ENCODE measurements at places on chromosomes 5 and 9.
A peak's percentile ranks its signal among the peaks of the same experiment; 100 is the strongest.

DNA sequence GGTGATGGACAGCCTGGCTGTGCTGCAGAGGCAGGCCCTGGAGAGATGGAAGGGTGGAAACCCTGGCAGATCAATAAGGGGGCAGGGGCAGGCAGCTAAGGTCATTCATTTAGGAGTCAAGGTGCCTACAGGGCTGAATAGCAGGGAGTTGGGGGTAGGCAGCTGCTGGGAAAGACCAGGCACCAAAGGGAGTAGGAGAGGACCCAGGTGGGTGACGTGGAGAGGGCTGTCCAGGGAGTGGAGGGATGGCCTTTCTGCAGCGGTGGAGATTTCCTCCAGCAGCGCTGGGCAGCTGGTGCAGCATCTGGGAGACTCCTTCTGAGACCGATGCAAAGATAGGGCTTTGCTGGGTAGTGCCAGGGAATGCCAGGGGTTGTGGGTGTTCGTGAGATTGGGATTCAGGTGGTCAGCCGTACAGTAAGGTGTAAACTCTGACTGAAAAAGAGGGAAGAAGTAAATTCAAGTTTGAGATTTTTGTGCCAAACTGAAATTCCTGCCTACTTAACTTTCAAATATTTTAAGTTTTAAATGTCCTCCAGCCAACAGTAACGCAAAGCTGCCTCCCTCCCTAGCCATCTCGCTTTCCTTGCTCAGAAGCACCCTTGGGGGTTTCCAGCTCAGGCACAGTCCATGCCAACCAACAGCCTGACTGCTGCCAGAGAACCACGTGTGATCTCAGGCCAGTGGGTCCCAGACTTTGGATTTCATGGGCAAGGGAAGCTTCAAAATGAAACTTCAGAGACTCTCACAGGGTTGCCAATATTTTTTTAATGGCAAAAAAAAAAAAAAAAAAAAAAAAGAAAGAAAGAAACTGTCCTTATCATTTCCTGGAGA is 18.6 kb upstream of the ANGPTL2 start:
- no peak for DNase-seq

GRCh38 chr5:7894439-7894838 is 25.5 kb downstream of the MTRR start:
- DNase-seq: no peak

DNA sequence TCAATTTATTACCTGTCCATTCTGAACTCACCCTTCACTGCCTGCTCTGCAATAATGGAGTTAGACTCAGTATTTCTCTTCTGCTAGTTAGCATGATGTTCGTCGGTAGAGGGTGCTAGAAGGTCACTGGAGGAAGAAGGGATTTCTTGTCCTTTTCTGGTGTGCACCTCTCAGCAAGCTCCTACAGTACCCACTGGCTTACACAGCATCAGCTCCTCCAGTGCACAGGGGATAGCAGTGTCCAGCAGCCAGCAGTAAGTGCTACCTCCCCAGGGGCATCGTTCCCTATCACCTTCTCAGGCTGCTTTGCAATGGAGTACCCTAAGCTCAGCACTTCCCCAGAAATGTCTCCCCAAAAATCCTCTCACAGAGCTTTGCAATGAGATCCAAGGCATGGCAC is 45.9 kb upstream of the APC start:
- peak; percentile 20 for DNase-seq

- no peak for DNase-seq
Observed at GRCh38 chr5:171795381-171795780, 9.8 kb downstream of the SMIM23 start.

DNA sequence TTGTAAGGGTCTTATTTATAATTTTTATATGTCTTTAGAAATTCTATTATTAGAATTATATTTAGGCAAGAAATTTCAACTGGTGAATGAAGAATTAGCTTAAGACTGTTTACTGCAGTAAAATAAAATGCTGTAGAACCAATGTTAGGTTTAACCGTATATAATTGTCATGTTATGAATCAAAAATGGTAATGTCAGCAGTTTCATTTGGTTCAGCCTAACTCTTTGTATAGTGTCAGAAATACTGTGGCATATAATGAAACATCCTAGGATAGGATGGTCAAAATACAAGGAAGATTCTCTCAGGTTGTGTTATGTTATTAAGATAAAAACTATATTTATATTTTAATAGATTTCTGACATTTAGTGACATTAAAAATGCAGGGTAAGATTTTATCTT is 64.4 kb upstream of the EIF4EBP3 start:
- no peak for DNase-seq

- no peak for DNase-seq
Observed at GRCh38 chr5:44603496-44604272, 205.1 kb upstream of the MRPS30 start.

DNA sequence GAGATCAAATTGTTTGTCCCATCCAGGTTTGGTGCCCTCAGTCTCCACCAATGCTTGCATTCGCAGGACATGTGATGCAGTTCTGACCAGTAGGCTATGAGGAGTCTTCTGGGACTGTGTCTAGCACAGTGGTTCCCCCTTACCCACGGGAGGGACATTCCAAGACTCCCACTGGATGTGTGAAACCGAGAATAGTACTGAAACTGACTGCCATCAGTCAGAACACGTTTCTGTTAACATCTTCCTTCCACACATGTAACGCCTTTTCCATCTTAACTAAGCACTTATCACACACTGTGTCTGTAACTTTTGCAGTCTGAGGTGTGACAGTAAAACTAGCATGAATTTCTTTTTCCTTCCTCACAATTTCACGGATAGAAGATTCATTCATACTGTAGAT is 74.7 kb downstream of the PTTG1 start:
- DNase-seq: no peak

DNA sequence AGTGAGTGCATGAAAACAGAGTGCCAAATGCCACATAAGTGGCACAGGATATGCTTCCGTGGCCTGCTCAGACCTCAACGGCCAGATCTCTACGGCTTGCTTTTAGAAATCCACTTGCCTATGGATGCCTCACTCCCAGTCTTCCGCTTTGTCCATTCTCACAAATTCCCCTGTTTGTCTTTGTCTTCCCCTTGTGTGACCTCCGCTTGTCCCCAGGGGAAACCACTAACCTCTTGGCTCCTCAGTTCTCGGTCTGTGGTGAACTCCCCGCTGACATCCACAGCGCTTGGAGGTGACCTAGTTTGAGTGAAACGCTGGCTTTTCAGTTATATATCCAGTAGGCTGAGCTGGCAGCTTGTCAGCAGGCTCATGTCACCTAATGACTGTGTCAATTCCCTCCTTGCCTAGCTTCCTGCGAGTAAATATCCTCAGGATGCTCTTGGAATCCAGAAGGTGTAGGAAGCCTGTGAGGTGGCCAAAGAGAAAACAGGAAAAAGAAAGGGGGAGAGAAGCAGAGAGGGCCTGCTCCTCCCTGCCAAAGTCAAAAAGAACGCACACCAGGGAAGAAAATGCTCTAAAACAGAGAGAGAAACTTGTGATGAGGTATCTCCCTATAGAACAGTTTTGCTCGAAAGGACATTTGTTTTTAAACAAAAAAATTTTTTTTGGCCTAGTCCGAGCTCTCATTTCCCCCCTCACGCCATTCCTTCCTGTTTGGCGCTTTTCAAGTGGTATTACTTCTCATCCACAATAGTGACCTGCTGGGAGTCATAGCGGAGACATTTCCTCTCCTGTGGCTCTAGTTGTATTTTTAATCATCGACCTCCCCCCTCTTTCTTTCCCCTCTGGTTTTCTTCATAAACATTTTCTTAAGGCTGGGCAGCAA is 101.6 kb upstream of the SPRY4 start:
- DNase-seq: no peak

GRCh38 chr9:113978725-113979342 is 99.3 kb downstream of the AMBP start:
- DNase-seq: no peak

DNA sequence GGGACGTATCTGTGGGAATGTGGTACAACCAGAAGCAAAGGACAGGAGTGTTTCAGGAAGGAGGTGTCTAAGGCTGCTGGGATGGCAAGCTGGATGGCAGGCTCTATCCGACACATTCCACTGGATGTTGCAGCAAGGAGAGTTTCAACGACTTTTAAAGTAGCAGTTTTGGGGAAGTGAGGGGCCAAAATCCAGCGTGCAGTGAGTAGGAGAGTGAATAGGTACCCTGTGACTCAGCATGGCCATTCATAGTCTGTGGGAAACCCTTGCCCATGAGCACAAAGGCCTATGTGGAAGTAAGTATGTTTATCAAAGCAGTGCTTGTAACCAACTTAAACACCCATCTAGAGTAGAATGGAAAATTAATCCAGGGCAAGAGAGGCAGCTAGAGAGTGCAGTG is 664.7 kb downstream of the ACTL7B start:
- DNase-seq: no peak

- DNase-seq: no peak
Observed at GRCh38 chr9:121709798-121710197, 58.4 kb downstream of the DAB2IP start.

GRCh38 chr5:11497651-11498050 is 406.6 kb downstream of the CTNND2 start:
- no peak for DNase-seq

GRCh38 chr5:31052937-31053658 is 140.4 kb upstream of the CDH6 start:
- DNase-seq: no peak

- no peak for DNase-seq
Observed at GRCh38 chr5:156409834-156410233, 82.9 kb downstream of the SGCD start.

DNA sequence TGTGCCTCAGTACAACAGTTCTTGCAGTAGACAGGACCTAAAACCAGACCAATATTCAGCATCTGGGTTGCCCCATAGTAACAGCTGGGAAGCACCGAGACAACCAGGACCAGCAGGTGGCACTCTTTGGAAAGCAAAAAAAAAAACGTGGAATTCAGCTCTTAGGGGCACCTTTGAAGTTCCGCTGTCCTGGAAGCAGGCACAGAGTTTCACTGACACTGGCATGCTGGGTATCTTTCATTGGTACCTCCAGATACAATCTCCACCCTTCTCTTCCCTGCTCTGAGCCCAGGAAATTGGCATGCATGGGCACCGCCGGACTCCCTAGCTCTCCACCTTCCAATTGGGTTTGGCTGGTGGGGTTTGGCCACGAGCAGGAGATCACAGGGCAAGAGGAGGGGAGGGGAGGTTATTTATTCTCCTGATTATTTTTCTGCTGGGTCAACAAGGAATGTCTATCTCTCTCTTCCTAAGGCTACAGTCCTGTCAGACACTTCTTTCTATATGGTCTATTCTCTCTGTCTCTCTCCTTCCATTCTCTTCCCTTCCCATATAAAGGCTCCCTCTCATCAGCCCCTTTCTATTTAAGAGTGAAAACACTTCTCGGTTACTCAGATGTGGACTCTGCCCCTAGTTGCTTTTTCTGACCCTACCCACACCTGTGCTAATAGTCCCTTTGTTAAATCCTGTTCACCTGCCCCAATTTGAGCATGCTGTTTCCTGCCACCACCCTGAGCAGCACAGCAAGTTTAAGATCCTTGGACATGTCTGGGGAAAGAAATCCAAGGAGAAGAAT is 1.9 kb upstream of the IDNK start:
- peak; percentile 33 for DNase-seq

GRCh38 chr9:17476401-17476800 is 102.5 kb upstream of the SH3GL2 start:
- no peak for DNase-seq

- DNase-seq: no peak
Observed at GRCh38 chr9:101140764-101141163, 112.2 kb downstream of the PLPPR1 start.

DNA sequence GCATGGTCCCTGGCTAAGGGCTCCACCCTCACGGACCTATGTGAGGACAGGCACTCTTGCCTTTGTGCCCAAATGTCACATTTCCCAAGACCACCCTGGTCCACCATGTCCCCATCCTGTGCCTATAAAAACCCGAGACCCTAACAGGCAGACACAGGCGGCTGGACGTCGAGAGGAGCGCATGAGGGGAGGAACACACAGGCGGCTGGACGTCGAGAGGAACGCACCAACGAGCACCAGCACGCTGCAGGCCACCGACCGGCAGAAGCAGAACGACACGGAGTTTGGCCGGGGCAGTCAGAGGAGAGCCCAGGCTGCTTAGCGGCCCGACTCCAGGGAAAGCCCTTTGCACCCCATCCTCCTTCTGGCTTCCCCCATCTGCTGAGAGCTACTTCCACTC is 119.9 kb downstream of the ADAMTS2 start:
- no peak for DNase-seq

DNA sequence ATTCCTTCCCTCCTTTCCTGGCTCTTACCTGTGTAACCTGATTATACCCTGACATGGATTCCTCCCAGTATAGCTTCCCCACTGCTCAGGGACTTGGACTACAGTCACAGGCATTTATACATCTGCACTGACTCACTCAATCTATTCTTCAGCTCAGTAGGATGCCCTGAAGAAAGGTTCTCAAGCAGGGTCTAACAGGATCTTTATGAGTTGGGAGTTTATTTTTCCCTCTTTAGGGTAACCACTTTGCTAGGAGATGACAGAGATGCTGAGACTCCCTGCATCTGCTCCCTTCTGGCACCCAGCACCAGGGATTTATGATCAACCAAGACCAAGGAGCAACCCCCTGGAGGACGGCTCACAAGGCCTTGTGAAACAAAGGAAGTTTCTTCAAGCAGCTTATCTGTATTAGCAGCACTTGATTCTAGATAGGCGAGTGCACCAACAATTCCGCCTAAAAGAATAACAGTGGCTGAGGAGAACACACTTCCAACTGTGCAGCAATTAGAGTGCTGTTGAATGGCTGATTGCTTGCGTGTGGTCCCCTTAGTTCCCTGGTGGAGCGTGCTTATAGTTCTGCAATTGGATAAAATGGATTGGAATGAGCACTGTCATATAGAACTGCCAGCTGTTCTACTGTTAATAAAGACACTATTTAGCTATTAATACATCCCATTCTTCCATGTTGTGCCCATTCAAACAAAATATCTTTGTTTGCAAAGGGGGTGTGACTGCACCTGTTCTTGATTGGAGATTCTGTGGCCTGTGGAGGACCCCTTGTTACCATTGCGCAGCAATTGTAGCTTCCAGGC is 482.6 kb downstream of the ZNF608 start:
- no peak for DNase-seq

- no peak for DNase-seq
Observed at GRCh38 chr5:31759925-31760324, 121.0 kb downstream of the PDZD2 start.

- DNase-seq: no peak
Observed at GRCh38 chr9:137316012-137316981, 14.2 kb upstream of the NRARP start.

DNA sequence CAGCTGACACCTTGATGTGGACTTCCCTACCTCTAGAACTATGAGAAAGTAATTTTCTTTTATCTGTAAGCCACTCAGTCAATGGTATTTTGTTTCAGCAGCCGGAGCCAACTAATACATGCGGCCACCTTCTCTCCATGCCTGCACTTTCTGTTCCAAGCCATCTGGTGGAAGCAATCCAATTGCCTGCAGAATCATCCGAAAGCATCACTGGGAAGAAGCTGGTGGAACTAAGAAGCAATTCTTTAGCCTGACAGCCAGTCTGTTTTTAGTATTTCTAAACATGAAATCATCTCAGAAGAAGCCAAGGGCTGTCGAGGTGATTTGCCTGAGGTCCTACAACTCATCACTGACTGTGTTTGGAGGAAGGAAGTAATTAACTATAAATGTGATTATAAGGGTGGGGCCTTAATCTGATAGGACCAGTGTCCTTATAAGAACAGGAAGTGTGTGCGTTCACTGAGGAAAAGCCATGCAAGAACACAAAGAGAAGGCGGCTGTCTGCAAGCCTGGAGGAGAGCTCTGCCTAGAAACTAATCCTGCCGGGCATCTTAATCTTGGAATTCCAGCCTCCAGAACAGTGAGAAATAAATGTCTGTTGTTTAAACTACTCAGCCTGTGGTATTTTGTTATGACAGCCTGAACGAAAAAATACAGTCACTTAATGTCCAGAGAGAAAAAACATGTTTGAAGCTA is 49.1 kb downstream of the NXNL2 start:
- DNase-seq: no peak

Measured in Panc1 (cell line).